Tracheal epithelial cell (primary cell): ENCODE measurements at places on chromosomes 7 and 10. TPM values are rescaled to one million over a fixed set of nuclear protein-coding genes. Genes with fewer than 3 reads are reported as not detected.

Gene CPN1
- not detected in 2 replicates for total RNA-seq

Gene NYAP1
- total RNA-seq: 0.85 and 1.4 TPM in 2 replicates

Gene CHAT
- total RNA-seq: not detected in 2 replicates

Gene NUDCD3
- total RNA-seq: 64.4 and 91.6 TPM in 2 replicates

Gene GIMAP6
- under 0.01 TPM in 2 replicates for total RNA-seq
